ENCODE measurements at places on chromosomes 2 and 18.

GRCh38 chr2:28392297-28393113, at the start of gene FOSL2:
Gene FOSL2, plus strand, starts transcription at chr2:28392858. Its CDS starts 863 bp downstream, at chr2:28393721.
- H3K36me3 ChIP-seq: no peaks in the 10 kb centered on the region
- H3K4me1 ChIP-seq: peaks cover 31% of the 10 kb centered on the region
- no peaks in the 10 kb centered on the region for H3K27me3 ChIP-seq
- H3K27ac ChIP-seq: peak within 1 kb of the TSS; percentile 95
- H3K4me3 ChIP-seq: peak within 1 kb of the TSS; percentile 77

DNA sequence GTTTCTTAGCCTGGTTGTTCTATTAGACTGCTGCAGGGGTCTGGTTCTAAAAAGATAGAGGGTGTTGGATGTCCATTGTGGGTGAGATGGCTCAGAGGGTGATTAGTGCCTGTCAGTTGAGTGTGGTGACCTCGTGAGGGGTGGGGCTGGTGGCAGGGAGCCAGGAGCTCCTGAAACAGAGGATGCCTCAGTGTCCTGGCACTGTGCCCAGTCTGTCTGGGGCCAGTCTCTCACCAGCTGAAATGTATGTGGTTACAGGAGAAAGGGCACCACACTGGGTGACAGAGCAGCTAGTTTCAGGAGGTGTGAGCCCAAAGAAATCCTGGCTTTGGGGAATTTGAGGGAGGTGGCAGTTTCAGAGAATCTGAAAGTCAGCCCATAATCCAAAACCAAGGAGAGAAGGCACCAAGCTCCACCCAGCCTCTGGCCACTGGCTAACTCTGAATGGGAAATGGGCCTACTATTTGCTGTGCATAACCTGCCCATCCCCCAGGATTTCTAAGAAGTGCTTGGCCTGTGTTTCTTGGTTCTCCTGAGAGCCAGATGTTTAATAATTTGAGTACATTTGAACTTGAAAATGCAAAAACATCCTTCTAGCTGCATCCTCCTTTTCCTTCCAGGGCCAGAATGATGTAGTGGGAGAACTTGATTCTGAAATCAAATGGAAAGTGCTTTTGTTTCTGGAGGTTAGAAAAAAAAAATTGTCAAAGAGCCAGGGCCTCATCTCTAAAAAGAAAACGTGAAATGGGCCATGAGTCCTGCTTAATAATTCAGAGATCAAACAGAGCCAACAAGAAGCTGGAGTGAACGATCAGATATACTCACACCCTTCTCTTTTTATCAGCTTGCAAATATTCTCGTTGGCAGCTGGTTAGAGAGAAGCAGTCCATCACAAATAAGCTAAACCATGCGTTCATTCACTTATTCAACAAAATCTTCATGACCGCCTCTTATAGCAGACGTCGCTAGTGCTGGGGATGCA, 92.3 kb downstream of the B3GNT2 start:
- DNase-seq: no peak
- H3K4me1 ChIP-seq: no peaks in the 10 kb centered on the region
- H3K27me3 ChIP-seq: no peaks in the 10 kb centered on the region
- H3K4me3 ChIP-seq: no peak overlapping the region
- no peak overlapping the region for H3K27ac ChIP-seq

DNA sequence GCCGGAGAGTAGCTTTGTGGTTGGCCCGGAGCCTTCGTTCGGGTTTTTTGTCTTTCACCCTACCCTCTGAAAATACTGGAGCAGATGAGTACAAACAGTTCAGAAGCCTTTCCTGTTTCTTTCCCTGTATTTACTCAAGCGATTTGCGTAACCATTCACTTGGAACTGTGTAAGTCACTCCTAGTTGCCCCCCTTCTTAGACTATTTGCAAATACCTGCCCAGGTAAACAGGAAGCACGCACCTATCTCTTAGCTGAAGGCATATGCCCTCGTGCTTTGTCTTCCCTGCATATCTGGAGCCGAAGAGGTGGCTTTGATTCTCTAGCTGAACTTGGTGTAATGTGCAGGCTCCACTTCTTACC, 1.4 kb downstream of the KCNS3 start:
- H3K27ac ChIP-seq: no peak overlapping the region
- DNase-seq: no peak
- no peaks in the 10 kb centered on the region for H3K36me3 ChIP-seq
- H3K4me1 ChIP-seq: peaks cover 4% of the 10 kb centered on the region

DNA sequence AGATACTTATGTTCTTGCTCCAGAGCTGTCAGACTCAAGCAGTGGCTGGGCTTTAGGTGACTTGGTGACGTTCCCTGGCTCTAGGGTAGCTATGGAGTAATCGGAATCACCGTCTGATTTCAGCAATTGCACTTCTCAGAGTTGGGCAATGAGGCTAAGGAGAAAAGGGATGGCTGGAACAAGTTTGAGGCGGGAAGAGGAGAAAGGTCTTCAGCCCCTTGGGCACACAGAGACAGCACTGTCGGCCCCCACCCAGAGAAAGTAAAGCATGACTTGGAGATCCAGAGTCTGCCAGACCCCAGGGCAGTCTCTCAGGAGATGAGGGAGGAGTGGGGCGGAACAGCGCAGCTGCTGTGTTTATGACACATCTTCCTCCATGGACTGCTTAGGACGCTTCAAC, 114.5 kb downstream of the KLHL29 start:
- H3K36me3 ChIP-seq: no peaks in the 10 kb centered on the region
- H3K27me3 ChIP-seq: no peaks in the 10 kb centered on the region
- H3K4me3 ChIP-seq: no peak overlapping the region
- H3K27ac ChIP-seq: no peak overlapping the region
- DNase-seq: no peak

DNA sequence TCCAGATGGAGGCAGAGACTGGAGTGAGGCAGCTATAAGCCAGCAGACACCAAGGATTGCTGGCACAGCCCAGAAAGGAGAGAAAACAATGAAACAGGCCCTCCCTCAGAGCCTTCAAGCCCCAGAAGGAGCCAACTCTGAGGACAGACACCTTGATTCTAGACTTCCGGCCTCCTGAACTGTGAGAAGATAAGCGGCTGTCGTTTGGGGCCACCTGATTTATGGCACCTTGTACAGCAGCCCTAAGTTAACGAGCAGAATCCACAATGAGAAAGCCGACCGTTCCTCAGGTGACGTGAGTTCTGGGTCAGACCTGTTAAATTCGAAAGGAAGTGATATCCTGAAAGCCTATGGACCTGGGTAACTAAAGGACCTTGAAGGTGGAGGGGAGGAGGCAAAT, 7.3 kb upstream of the CNDP2 start:
- H3K36me3 ChIP-seq: no peaks in the 10 kb centered on the region
- no peaks in the 10 kb centered on the region for H3K4me1 ChIP-seq
- H3K4me3 ChIP-seq: no peak overlapping the region
- DNase-seq: no peak

DNA sequence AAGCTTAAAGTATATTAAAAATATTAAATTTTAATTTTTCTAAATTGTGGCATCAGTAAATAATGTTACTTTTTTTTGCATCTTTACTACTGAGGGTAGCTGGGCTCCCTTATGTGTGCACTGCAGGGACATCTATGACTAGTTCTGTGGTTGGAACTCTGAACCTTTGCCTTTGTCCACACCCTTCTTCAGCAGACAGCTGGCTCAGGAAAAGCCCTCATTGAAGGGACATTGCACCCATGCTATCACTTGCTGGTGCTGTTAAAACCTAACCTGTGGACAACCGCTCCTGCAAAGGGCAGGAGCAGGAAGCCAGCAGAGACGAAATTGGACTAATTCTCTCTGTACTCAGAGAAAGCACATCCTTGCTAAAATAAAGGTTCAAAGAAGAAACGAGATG, 30.1 kb downstream of the MOCOS start:
- no peak for DNase-seq
- no peaks in the 10 kb centered on the region for H3K36me3 ChIP-seq
- no peaks in the 10 kb centered on the region for H3K4me1 ChIP-seq
- H3K27me3 ChIP-seq: no peaks in the 10 kb centered on the region
- no peak overlapping the region for H3K27ac ChIP-seq

DNA sequence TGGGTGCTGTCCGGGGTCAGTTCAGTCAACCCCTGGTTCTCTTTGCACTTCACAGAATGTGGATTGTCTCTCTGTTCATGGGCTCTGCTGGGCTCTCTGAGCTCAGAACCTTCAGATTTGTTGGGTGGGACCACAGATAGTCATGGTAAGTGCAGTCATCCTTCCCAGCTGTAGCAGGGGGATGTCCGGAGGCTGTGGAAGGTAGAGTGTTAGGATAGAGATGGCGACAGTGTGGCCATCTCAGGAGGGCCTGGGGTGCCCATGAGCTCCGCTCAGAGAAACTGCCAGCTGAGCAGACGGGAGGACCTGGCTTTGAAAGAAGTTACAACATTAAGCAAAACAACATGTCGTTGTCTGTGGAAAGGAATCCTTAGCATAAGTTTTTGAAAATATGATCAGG, 149.8 kb downstream of the FAM210A start:
- H3K36me3 ChIP-seq: no peaks in the 10 kb centered on the region
- H3K27me3 ChIP-seq: no peaks in the 10 kb centered on the region
- no peak overlapping the region for H3K4me3 ChIP-seq
- H3K4me1 ChIP-seq: no peaks in the 10 kb centered on the region
- no peak for DNase-seq
